NCI-H1930 (cell line): ENCODE measurements at places on chromosomes 13 and 19.

DNA sequence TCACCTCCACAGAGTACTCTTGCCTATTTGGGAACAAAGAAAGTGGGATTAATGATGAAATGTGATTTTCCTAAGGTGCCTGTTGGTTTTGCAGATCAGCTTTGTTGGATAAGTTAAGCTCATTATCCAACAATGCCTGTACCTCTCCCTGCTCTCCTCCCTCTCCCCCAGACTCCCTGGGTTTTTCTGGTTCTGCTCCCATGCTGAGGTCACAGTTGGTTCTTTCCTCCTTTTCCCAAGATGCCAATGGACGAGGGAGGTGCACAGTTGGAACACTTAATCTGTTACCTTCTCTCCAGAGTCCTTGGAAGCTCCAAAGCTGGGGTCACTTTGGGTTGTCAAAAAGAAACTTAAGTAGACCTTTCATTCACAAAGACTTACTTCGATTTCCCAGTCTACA, 1.6 kb downstream of the OXGR1 start:
- no peak for DNase-seq

GRCh38 chr13:36763126-36763722, 55.8 kb upstream of the RFXAP start:
- DNase-seq, result no peak

GRCh38 chr13:37274569-37275497, 169.4 kb upstream of the CSNK1A1L start:
- DNase-seq, result no peak

- no peak for DNase-seq
Observed at GRCh38 chr19:50745221-50745620, 22.1 kb downstream of the CLEC11A start.

- DNase-seq, result no peak
Observed at GRCh38 chr19:13505761-13506470, 363 bp downstream of the CACNA1A start.

- DNase-seq, result no peak
Observed at GRCh38 chr19:35590875-35591274, 4.9 kb downstream of the PMIS2 start.

DNA sequence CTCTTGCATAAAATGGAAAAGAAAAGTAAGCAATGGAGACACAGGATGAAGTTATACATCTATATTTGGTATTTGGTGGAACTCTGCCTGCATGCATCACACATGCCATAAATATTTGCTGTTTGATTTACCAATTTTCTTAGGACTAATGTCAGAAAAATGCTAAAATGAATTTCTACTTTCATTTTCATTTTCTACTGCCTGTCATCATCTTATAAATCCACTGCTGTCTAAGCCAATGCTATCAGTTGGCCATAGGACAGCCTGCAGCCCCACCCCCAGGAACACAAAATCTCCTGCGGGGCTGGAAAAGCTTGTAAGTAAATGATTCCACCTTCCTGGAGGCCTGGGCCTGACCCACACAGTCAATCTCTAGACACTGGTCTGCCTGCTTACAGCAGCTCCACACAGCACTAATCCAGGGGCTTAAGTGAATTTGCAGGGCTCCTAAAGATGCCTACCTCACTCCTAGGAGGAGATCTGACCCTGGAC, 122.0 kb downstream of the ENOX1 start:
- no peak for DNase-seq

DNA sequence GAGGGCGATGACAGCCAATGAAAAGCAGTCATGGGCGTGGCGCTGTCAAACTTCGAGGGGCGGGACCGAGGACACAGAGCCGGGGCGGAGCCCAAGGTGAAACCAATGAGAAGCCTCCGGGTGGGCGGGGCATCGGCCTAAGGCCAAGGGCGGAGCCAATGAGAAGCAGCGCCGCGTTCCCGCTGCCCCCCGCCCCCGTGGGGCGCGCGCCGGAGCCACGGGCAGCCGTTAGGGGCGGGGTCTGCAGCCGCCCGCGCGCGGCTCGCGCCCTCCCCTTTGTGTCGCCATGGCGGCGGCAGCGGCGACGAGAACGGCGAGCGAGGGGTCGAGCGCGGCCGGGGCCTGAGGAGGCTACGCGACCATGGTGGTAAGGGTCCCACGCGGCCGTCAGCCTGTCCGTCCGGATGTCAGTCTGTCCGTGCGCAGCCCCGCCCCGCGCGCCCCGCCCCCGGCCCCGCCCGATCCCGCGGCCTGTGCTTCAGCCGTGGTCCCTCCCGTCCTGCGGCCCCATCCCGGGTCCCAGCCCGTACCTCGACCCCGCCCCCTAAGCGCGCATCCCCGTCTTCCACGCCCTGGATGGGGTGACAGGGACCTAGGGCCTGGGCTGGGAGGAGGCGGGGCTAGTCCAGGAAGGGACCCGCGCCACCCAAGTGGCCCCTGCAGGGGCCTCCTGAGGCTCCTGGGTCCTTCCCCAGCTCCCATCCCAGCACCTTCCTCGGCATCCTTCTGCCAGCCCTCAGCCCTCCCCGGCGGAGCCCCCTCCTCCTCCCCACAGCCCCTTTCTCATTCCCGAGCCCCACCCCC, at the start of gene ARHGAP33:
Gene ARHGAP33 (plus strand): TSS at position 267 of the 804 bp plus-strand sequence. CDS start 95 bp downstream, at position 362.
- peak; percentile 99 for DNase-seq

GRCh38 chr19:28794301-28794700, 418.6 kb downstream of the UQCRFS1 start:
- DNase-seq, result no peak

- DNase-seq, result no peak
Observed at GRCh38 chr13:97630725-97631124, 196.8 kb downstream of the RAP2A start.

DNA sequence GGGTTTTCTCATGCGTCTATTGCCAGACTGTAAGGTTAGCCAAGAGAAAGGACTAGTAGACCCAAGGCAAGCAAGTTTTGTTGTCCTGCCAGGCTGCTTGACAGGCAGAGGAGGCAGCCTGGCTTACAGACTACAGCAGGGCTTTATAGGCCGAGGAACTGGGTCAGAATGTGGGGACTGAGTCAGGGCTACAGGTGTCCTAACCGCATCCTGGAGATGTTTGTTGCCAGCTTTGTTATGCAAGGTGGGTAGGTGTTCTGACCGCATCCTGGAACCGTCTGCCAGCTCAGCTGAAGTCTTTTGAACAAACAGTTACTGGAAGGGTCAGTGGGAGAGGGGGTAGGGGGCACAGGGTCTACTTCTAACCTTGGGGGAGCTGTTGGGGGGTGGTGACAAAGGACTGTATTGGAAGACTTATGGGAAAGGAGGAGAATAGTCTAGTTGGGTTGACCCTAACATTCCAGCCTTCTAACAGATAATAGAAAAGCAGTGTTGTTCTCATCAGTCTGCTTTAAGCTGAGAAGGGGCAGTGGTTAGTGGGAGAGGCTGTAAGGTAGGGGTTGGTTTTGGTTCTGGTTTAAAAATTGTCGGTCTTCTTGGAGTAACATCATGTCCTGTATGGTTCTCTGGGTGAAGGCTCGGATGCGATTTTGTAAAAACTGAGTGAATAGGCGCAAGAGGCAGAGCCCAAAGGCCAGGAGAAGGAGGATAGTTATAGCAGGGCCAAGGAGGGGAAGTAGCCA, 913.8 kb upstream of the SLITRK5 start:
- DNase-seq, result no peak

DNA sequence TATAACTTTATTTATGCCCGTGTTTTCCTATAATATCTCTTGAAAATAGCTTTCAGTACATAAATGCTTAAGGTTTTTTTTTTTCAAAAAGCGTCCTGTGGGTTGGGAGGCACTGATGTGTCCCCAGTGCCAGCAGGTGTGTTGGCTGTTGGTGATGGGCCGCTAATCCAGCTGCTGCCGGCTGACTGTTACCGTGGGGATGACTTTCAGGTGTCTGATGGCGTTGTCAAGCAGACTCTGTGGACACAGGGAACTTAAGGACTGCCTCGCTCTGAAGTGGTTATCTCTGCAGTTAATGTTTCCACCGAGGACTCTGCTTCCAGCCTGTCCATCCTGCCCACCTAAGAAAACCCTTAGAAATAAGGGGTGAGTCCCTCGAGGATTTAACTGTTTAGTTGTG, 94.5 kb downstream of the ANKRD10 start:
- no peak for DNase-seq

DNA sequence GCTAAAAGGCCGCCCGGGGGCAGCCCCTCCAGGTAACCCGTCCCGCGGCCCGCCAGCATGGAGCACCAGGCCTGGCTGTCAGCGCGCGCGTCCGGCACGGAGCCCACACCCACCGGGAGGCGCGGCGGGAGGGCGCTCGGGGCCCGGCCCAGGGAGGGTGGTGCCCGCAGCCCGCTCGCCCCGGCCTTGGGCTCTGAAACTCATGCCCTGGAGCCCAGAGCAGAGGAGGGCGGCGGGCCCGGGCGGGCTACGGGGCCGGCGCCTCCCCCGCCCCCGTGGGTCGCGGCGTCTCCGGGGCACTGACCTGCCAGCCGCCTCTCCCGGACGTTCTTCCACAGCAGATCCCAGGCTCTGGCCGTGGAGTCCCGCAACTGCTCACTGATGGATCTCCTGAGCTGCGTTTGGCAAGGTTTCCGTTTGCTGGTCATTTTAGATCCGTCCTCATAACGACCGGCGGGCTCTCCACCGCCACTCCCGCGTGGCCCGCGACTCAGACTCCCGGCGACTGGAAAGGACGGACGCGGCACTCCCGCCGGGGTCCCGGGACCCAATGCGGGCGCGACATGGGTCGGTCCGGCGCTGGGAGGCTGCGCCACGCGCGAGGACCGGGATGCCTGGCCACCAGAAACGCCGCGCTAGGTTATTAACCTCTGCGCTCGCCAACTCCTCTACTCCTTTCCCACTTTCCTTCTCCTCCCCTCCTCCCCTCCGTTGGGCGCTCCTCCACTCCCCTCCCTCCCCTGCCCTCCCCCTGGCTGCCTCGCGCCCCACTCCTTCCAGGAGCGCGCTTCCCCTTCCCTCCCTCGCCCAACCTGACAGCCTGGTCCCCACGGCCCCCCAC, 64.7 kb upstream of the STARD13 start:
- no peak for DNase-seq

DNA sequence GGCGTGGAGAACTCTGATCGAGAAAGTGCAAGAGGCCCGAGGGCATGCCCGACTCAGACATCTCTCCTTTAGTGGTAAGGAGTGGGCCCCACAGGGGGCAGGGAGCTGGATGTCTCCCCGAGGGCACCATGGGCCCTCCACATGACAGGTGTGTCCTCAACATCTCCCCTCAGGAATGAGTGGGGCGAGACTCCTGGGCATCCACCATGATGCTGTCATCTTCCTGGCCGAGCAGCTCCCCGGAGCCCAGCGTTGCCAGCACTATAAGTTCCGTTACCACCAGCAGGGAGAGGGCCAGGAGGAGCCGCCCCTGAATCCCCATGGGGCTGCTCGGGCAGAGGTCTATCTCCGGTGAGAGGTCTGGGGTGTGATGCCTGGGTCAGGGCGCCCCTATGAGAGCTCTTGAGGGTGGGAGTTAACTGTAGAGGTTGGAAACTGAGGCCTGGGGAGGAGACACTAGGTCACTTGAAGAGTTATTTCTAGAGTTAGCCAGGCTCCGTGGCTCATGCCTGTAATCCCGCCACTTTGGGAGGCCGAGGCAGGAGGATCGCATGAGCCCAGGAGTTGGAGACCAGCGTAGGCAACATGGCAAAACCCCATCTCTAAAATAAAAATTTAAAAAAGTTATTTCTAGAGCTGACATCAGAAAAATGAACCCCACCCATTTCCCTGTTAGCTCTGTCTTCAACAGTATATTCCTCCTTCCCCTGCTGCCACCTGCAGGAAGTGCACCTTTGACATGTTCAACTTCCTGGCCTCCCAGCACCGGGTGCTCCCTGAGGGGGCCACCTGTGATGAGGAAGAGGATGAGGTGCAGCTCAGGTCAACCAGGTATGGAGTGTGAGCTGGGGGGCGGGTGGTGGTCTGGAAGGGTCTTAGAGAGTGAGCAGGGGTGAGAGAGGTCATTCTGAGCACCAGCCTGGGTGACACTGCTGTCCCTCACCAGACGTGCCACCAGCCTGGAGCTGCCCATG, 5.1 kb downstream of the IGFLR1 start:
- DNase-seq, result no peak

- no peak for DNase-seq
Observed at GRCh38 chr13:71758828-71759227, 108.2 kb downstream of the DACH1 start.

- DNase-seq, result no peak
Observed at GRCh38 chr19:45632468-45633196, 6.6 kb downstream of the EML2 start.

GRCh38 chr13:99990126-99990977, 8.8 kb downstream of the ZIC2 start:
- DNase-seq, result no peak

GRCh38 chr13:28357247-28357825, 137.6 kb downstream of the FLT1 start:
- DNase-seq, result no peak

- no peak for DNase-seq
Observed at GRCh38 chr19:4057931-4058692, 8.6 kb downstream of the ZBTB7A start.

DNA sequence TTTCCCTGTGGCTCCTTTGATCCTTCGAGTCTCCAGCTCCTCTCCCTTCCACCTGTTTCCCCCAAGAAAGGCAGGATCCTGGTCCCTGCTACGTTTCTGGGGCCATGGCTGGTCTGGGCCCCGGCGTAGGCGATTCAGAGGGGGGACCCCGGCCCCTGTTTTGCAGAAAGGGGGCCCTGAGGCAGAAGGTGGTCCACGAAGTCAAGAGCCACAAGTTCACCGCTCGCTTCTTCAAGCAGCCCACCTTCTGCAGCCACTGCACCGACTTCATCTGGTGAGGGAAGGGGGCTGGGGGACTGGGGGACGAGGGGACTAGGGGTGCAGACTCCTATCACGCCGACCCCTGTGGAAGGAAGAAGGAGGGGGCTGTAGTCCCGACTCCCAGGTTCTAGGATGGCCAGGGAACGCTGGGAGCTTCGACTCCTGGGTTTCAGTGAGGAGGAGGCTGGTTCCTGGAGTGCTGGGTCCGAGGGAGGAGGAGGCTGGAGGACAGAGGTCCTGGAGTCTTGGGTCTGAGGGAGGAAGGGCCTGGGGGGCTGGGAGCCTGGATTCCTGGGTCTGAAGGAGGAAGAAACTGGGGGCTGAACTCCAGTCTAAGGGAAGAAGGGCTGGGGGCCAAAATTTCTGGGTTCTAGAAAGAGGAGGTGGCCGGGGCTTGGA, 524 bp downstream of the PRKCG start:
- DNase-seq, result no peak

GRCh38 chr13:25110956-25111584, 15.1 kb downstream of the PABPC3 start:
- DNase-seq, result peak; percentile 57

GRCh38 chr13:40517486-40518480, 148.7 kb downstream of the FOXO1 start:
- DNase-seq, result no peak

- DNase-seq, result no peak
Observed at GRCh38 chr13:87837522-87837921, 166.4 kb downstream of the SLITRK5 start.

DNA sequence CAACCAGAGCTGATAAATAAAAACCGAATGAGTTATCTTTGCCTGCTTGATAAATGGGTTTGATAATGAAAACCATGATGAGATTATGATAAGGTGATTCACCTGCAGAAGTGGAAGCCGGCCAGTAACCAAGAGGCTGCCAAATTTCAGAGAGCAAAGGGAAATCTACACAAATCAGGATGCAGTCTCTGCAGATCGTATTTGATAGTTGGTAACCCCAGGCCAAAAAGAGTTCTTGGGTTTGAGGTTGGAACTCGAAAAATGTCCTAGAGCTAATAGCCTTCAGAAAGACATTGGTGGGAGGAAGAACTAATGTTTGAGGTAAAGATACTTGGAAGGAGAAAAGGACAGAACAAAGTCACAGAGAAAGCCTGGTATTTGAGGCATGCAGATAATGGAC, 9.6 kb upstream of the LATS2 start:
- DNase-seq, result no peak

GRCh38 chr13:21297447-21297846, 121.0 kb downstream of the MRPL57 start:
- no peak for DNase-seq
